ENCODE measurements at places on chromosomes 12 and 14.

GRCh38 chr14:60348211-60348610 is 99.2 kb downstream of the PPM1A start:
- DNase-seq: no peak

DNA sequence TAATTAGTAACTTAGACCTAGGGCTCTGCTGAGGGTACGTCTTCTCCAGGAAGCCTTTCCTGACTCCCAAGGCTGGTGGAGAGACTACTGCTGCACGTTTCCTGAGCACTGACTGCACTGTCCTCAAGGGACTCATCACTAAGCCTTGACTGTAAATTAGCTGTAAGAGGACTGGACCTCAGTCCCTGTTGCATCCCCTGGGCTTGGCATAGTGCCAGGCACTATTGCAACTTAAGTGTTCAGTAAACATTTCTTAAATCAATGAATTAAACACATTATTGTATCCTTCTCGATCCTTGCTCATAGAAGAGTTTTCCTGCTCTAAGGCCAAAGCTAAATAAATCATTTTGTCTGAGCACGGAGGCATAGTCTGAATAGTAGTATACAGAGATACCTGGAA is 31.9 kb upstream of the IFNG-AS1 start:
- no peak for DNase-seq

DNA sequence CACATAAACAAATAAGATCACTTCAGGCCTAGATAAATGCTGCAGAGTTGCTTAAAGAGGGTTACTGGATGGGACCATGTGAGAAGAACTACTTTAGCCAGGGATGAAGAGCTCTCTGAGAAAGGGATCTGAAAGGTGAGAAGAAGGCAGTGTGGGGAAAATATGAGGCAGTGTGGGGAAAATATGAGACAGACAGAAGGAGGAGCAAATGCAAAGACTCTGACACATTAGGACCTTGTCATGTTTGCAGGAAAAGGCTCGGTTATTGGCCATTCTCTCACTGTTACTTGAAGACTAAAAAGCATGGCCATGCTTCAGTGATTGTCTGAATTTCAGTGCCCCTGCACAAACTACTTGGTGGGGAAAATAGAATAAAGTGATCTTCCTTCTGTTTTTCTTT is 22.7 kb upstream of the TRIM9 start:
- DNase-seq: no peak

DNA sequence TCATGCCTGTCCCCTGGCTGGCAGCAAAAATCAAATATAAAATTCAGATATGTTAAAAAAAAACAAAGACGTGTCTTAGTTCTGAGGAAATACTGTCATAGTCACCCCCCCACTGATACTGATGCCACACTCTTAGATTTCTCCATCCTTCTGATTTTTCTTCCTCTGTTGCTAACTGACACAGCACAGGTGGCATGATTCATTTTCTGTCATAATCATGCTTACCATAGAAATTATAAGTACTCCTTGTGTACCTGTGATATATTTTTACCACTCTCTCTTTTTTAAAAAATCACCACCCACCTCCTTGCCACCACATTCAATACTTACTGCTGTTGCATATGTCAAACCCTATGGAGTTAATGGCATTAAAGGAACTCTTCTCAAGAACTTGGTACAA is 209.2 kb downstream of the PPM1H start:
- no peak for DNase-seq

- DNase-seq: no peak
Observed at GRCh38 chr14:73173092-73173735, 36.9 kb downstream of the PSEN1 start.

DNA sequence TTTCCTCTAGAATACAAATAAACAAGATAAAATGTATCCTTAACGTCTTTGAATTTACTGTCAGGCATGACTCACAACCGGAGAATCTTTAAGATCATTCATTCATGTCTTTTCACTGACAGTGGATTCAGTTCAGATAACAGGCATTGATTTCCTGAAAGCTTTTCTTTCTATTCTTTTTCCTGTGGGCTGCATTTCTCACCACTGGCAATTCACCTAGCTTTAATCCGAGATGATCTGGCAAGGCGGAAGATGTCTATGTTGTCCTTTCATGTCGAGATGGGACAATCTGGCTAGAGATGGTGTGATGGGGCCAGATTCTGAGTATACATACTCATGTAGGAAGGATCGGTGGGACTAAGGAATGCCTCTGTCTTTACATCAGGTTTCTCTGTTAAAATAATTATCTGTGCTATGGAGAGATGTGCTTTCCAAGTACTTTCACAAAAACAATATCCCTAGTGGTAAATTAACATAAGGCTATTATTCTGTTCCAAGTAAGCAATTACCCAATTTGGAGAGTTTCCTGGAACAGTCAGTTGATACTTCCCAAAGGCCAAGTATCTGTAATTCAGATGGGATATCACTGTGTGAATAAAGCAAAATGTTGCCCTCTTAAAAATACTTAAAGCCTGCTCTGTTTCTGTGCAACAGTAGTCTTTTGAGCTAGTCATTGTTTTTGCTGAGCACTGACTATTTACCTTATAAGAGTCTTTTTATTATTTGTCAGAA is 17.8 kb downstream of the ACSS3 start:
- DNase-seq: no peak

GRCh38 chr14:36747411-36748184 is 85.9 kb downstream of the PAX9 start:
- DNase-seq: no peak

GRCh38 chr14:49972823-49973222 is 79.9 kb downstream of the ARF6 start:
- DNase-seq: no peak

DNA sequence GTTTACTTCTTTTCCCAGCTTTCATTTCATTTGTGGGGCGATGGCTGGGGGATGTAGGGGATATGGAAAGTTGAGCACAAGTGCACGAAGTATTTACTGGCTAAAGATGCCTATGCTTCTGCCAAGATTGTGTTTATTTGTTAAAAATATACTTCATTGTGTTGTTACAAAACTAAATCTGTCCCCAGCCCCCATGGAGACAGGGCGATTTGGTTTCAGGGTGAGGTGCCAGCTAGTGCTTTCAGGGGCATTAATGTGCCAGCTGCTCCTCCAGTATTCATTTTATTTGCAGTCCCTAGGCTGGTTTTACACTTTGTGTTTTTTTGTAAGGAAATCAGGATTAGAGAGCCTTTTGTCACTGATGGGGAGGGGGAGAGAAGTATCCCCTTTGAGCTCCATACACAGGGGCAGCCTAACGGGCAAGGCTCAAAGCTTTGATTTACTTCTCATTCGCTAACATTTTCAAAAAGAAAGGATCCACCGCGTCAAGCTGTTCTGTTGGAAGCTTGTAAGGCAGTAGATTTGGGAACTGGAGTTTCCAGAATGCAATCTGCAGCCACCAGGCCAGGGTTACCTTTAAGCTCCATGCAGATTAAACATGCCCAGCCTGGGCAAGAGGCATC is 198.7 kb upstream of the PLEKHG7 start:
- no peak for DNase-seq

DNA sequence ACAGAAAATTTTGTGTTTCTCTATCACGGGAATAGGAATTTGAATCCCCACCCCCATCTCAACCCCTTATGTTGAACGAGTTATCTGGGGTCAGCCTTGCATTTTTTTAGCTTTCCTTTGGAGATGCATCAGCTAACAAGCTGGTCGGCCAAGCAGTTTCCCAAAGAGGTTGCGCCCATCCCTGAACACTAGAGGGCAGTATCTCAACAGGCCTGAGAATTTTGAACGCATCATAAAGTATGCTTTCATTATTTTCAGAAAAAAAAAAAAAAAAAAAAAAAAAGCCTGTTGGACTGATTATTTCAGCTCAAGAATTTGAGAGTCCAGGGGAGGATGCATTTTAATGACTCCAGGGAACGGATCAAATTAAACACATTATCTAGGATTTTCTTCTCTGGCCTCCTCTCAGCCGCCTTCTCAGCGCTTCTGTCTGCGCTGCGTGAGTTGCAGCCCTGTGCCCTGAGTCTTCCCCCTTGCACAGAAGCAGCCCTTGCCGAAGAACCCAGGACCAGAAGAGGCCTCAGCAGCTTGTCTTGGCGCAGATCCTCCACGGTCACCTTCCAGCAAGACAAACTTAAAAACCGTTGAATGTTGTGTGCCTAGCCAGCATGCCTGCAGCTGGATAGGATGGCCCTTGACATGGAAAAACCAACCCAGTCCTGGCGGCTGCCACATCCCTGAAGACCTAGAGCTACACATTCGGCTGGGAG is 76.6 kb upstream of the GZMB start:
- no peak for DNase-seq

GRCh38 chr12:79012636-79013035 is 148.1 kb downstream of the SYT1 start:
- DNase-seq: no peak

DNA sequence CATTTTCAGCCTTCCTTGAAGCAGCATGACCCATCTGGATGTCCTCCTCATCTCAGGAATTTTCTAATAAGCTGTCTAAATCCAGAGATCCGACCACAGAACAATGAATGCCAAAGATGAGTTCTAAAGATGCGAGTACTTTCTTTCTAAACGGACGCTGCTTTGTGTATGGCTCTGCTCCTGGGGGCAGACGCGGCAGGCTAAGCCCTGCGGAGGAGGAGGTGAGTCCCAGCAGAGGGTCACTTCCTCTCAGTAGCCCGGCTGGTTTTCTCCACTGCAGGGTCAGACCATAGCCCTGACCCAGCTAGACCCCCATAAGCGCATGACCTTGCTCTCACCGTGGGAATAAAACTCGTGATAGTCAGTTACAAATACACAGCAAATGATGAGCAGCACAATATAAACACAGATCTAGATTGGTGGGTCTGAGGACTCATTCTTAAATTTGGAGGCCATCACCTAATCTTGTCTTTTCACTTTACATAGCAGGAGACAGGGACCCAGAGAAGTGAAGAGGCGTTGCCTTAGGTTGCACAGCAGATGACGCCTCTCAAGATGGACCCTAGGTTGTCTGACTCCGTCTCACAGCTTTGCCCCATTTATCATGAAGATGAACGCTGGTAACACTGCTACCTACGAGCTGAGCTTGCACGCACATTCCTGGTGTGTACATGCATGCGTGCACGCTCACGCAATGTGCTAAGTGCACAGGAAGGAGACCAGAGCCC is 16.6 kb downstream of the SSH1 start:
- no peak for DNase-seq

DNA sequence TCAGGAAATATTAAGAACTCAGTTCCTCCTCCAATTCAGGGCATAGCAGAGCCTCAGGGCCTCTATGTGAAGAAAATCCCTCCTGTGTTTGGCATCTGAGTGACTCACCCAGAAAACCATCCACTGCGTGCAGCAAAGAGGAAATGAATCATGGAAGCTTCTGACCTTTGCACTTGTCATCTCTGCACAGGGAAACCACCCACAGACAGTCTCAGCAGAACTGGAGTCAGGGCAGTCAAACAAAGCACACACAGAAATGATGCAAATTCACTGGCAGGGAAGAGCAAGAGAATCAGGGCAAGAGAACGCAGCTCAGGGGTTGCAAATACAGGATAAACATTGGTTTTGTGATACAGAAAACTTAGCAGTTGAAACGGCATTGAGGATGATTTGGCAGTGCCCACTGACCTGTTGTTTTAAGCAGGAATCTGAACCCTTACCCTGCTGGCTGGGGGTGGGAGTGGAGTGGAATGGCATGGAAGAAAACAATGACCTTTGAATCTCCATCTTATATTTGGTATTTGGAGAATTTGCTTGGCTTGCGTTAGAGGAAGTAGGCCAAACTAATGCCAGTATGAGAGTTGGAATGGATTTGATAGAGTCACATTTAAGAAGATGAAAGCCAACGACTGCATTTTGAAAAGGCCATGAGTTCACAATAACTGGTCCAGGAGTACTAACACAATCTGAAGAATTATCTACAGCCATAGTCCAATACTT is 53.5 kb downstream of the PHLDA1 start:
- no peak for DNase-seq

DNA sequence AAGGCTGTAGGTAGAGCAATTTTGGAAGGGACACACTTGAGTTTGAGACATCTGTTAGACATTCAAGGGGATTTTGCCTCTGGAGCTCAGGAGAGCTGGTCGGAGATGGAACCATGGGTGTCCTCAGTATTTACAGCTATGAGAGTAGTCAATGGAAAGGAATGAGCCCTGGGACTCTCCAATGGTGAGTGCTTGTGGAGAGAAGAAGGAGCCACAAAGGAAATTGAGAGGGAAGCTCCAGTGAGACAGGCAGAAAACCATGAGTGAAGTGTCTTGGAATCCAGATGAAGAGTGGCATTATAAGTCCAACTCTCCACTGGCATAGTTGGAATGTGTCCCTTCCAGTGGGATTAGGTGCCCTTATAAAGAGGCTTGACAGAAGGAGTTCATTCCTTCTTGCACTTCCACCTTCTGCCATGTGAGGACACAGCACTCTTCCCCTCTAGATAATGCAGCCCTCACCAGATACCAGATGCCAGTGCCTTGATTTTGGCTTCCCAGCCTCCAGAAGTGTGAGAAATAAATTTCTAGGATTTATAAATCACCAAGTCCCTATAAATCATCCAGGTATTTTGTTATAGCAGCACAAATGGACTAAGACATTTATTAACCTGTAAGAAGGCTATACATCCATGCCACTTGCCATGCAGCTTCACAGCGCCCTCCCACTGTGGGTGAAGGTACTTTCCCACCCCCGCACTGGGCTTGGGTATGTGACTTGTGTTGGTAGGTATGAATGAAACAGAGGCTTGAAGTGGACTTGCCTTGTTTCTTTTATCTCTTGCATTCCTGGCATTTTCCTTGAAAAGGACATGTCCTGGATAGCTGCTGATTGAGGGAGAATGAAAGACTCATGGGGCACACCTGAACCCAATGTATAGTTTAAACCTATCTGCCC is 27.3 kb downstream of the LLPH start:
- no peak for DNase-seq

DNA sequence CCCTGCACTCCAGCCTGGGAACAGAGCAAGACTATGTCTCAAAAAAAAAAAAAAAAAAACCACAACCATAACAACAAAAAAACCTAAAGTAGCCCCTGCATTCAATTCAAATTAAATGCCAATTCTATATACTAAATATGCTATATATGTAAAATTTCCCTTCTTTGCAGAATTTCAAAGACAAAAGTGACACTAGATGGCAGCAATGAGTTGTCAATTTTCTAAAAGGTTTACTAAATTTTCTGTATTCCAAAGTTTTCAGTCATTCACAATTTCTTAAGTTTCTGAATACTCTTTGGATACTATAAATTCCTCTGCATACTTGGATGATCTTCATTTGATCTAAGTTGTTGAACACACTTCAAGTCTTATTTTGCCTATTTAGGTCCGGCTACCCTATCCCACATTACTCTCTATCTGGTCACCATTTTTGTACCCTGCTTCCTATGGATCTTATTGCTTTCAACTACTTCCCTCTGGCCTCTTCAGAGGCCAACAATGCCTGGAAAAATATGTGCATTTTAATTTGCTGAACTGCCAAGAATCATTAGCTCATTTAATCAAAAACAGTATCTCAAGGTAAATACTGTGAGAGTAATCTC is 27.9 kb downstream of the HNRNPC start:
- DNase-seq: no peak

- DNase-seq: no peak
Observed at GRCh38 chr14:28813810-28814209, 47.2 kb downstream of the FOXG1 start.
